ENCODE measurements at places on chromosomes 1 and 21. TPM values are rescaled to one million over a fixed set of nuclear protein-coding genes. Genes with fewer than 3 reads are reported as not detected.

DNA sequence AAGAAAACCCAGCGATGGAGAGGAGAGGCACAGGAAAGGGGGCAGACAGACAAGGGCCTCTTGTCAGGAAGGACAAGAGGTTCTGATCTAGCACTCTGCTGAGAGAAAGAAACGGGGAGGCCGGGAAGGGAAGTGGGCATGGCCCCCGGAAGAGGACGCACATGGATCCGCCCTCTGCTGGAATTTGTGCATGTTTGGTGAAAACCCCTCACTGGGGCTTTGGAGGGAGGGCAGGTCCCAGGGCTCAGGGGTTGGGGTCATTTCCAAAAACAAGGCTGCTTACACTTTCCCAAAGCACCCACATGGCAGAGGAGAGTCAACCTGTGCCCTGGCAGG lies 32.4 kb upstream of the ECE1 start:
- peak overlapping the region; percentile 90 for H3K27ac ChIP-seq
- H3K4me1 ChIP-seq: peaks cover 88% of the 10 kb centered on the region
- DNase-seq: no peak
- peak overlapping the region; percentile 13 for H3K4me3 ChIP-seq

DNA sequence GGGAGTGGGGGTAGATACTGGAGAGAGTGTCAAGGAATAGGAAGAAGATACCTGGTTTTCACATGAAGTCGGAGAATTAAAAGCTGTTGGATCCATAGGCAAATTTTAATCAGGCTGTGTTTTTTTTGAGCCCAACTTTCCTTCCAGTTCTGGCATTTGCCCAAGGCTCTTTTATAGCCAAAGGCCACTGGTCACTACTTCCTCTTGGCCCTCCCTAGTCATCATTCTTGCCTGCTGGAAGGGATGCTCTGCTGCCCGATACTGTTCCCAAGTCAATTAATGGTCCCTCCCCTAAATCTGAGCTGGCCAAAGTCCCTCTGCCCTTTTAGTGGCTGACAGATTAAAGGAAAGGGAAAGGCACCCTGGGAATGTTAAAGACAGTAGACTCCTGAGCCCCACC lies 102.8 kb upstream of the ZNF648 start:
- no peak for DNase-seq
- H3K4me1 ChIP-seq: no peaks in the 10 kb centered on the region
- no peak overlapping the region for H3K4me3 ChIP-seq
- no peaks in the 10 kb centered on the region for H3K27me3 ChIP-seq
- H3K36me3 ChIP-seq: no peaks in the 10 kb centered on the region
- no peak overlapping the region for H3K27ac ChIP-seq

DNA sequence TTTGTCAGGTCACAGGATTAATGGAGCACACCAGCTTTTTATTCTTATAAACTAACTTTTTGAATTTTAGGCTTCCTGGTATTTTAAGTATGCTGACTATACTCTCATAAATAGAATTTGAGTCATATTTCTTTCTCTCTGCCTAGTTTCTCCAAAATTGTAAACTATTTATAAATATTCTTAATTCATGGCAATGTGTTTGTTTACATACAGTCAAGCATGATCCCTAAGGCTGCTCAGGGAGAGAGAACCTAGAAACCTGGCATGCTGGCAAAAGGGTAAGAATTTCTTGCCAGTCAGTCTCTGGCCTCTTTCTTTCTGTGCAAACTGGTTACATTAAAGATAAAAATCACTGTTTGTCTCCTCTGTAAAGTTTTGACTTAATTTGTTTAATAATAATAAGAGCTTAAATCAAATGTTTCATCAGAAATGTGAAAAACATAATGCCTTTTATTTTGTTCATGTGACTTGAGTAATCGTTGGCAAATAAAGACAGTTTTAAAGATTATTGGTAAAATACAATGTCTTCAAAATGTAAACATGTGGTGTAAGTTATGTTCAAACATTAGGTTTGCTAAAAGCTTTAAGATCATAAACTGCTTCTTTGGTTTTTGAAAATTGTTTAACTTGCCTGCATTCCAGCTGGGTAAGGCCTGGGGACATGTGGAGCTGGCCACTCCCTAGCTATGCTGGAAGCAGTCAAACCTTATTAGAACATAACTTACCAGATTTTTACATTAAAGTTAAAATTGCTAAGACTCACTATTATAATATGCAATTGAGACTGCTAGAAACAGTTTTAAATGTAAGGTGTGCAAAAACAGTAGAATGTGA lies 1401.7 kb downstream of the NCAM2 start:
- no peak overlapping the region for H3K27ac ChIP-seq
- no peak overlapping the region for H3K4me3 ChIP-seq
- H3K27me3 ChIP-seq: no peaks in the 10 kb centered on the region
- H3K36me3 ChIP-seq: no peaks in the 10 kb centered on the region

DNA sequence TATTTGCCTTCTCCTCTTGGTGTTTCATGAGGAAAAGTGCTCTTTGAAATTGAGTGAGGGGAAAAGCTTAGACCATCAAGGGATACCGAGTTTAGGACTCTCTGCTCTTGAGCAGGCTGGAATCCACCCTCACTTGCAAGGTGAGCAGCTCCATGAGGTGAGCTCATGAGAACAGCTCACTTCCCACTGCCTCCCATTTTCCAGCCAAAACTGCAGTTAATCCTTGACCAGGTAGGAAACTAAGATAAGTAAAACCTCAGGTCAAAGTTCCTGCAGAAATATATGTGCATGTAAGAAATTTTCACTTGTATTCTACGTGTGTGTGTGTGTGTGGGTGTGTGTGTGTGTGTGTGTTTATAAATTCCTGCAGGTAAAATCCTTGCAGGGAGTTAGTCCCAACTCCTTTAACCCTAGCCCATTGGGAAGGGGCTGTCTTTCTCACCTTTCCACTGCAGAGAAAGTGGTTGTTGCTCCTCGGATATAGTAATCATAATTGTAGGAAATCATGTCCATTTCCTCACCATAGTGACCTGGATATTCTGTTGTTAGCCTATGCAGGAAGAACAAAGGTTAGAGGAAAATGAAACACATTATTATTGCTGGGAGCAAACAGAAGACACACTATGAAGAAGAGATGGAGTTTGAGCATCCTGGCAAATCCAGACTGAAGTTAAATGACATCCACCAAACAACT lies 28.3 kb downstream of the DPT start:
- H3K27me3 ChIP-seq: no peaks in the 10 kb centered on the region
- H3K27ac ChIP-seq: no peak overlapping the region
- no peaks in the 10 kb centered on the region for H3K4me1 ChIP-seq
- DNase-seq: no peak

DNA sequence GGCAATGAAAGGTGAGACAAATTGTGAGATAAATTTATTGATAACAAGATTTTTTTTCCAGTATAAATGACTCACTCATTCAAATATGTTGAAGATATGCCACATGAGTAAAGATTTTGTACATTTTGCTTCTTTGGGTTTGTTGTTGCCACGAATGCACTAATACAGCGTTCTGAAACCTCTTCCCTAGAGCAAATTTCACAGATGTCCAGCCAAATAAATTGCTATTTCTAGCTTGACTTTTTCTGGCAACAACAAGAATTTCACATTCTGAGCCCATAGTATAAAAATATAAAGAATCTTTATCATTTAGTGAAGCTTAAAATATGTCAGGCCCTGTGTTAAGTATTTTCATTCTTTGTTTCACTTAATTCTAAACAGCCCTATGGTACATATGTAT lies 114.5 kb upstream of the COL24A1 start:
- no peak overlapping the region for H3K4me3 ChIP-seq
- H3K27me3 ChIP-seq: no peaks in the 10 kb centered on the region
- no peak for DNase-seq

DNA sequence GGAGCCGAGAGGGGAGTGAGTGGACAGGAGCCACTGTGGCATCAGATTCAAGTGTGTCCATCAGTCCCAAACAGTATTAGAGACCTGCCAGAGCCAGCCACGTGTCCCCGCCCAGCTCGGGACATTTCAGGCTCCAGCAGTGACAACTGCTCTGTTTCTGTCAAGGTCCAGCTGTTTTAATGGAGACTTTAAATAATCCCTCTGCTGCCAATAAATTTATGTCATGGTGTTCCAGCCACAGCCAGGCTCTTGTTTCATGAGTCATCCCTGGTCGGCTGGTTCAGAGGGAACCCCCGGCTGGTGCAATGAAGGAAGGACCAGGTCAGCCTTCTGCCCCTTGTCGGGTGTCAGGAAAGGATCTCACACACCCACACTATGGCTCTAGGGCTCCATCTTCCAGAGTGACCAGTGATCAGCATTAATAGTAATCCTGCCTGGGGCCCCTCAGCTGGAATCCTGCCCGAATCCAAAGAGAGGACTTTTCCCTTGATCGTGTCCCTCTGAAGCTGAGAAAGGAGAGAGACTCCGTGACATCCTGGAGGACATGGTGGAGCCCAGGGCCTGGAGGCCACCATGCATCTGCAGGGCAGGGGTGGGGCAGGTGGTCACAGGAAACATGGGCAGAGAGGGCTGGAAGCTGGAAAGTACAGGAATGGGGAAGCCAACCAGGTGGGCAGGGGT lies 197.3 kb downstream of the MATN1 start:
- H3K4me3 ChIP-seq: no peak overlapping the region
- H3K36me3 ChIP-seq: no peaks in the 10 kb centered on the region

DNA sequence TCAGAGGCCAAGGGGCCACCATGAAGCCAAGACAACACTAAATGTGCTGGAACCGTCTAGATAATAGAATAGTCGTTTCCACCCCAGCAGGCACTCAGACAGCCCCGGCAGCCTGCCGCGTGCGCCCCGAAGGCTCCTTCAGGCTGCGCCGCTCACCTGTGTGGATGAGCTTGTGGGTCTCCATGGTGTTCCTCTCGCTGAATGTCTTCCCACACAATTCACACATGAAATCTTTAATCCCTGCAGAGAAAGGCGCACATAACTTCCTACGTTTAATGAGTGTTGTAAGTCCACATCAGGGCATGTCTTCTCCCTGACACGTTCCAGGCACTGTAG lies 43.7 kb upstream of the RIPK4 start:
- no peak overlapping the region for H3K4me3 ChIP-seq
- H3K27me3 ChIP-seq: no peaks in the 10 kb centered on the region
- H3K36me3 ChIP-seq: no peaks in the 10 kb centered on the region
- no peak for DNase-seq

DNA sequence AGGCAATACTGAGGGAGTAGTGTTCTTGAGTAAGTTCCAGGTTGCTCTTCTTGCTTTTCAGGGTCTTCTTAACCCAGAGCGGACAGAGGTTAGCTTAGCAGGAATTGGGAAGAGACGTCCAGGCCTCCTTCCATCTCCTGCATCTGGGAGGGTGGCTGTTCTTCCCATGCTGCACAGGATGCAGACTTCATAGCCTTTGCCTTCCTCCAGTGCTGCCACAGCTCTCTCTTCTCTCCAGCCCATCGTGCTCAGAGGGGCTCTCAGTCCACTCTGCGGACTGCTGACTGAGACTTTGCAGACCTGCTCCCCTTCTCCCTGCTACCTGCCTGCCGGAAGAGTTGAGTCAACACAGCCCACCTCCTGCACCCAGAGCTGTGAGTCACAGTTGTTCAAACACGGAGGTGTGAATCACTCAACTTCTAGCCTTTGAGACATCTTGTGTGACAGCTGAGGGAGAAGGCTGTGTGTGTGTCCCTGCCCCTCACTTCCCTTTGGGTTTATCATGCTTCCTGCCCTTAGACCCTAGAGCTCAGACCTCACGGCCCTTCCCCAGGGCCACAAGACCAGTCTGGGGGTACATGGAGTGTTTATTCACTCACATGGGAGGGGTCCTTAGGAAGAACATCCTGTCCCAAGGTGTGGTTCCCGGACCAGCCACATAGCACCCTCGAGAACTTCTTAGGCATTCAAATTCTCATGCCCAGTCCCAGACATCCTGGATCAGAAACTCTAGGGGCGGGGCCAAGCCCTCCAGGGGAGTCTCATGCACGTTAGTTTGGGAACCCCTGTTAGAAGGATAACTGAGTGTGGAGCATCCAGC lies 158.3 kb upstream of the CACNA1E start:
- no peaks in the 10 kb centered on the region for H3K36me3 ChIP-seq
- no peak overlapping the region for H3K4me3 ChIP-seq
- DNase-seq: no peak
- no peaks in the 10 kb centered on the region for H3K4me1 ChIP-seq

GRCh38 chr1:211534545-211535291 lies 42.8 kb upstream of the RD3 start:
- no peak overlapping the region for H3K27ac ChIP-seq
- DNase-seq: no peak
- no peaks in the 10 kb centered on the region for H3K27me3 ChIP-seq
- H3K4me3 ChIP-seq: no peak overlapping the region
- no peaks in the 10 kb centered on the region for H3K36me3 ChIP-seq
- no peaks in the 10 kb centered on the region for H3K4me1 ChIP-seq

- DNase-seq: no peak
- H3K4me3 ChIP-seq: no peak overlapping the region
- H3K36me3 ChIP-seq: no peaks in the 10 kb centered on the region
- peaks cover 15% of the 10 kb centered on the region for H3K4me1 ChIP-seq
- no peak overlapping the region for H3K27ac ChIP-seq
Observed at GRCh38 chr1:14167884-14168283, 430.6 kb upstream of the KAZN start.

DNA sequence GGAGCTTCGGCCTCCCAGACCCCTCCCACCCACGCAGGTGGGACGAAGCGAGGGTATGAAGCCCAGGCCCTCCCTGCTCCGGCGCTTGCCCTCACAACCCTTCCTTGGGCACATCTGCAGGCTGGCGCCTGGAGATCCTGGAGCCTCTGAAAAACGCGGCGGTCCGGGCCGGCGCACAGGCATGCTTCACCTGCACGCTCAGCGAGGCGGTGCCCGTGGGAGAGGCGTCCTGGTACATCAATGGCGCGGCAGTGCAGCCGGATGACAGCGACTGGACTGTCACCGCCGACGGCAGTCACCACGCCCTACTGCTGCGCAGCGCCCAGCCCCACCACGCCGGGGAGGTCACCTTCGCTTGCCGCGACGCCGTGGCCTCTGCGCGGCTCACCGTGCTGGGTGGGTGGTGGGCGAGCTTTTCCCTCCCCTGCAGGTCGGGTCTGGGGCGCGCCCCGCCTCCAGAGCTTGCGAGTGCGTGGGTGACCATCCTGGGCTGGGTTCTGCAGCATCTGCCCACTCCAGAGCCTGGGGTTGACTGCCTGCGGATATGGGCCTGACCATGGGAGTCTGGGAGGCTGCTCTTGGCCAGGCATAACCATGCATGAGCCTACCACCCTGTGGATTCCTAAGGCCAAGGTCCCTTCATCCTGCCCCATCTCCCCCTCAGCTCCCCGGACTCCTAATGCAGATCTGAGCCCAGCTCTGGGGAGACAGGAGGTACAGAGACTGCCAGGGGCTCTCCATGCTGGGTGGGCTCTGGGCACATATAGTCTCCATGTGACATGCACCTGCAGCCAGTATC lies 89.8 kb downstream of the TRIM11 start:
- no peaks in the 10 kb centered on the region for H3K27me3 ChIP-seq
- H3K36me3 ChIP-seq: no peaks in the 10 kb centered on the region
- H3K27ac ChIP-seq: no peak overlapping the region
- H3K4me3 ChIP-seq: no peak overlapping the region

REG4 gene
- not detected for total RNA-seq

ACBD3 gene
- total RNA-seq: 36.2 TPM

ZFP69B gene
- total RNA-seq: 10.8 TPM

SH2D1B gene
- total RNA-seq: not detected

VASH2 gene
- total RNA-seq: 305 TPM

CR1 gene
- total RNA-seq: 0.70 TPM

HPDL gene
- 60.7 TPM for total RNA-seq
